ENCODE measurements at places on chromosomes 1 and 21. TPM values are rescaled to one million over a fixed set of nuclear protein-coding genes. Genes with fewer than 3 reads are reported as not detected.

GRCh38 chr1:181113059-181113641 is 24.6 kb downstream of the IER5 start:
- DNase-seq, result peak; percentile 75

DNA sequence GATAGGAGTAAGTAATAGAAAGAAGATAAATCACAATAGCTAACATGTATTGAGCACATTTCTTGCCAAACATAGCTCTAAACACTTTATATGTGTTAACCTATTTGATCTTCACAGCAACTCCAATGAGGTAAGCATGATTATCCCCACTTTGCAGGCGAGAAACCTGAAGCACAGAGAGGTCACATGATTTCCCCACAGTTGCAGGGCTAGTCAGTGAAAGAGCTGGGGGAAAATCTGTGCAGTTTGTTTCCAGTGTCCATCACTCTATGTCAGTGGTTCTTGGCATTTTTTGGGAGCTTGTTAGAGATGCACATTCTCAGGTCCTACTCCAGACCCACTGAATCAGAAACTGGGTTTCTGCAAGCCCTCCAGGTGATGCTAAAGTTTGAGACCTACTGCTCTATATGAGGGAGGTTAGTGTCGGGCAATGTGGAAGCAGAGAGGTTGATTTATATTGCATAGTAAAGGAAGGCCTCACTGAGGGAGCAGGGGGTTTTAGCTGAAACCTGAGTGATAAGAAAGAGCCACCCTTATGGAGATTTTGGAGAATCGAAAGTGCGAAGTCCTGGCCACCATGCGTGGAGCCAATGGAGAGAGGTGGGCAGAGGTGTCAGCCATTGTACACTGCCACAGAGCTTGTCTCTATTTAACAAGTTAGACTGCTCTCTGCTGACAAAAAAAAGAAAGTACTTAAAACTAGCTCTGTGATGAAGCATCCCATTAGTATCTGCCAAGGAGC is 20.9 kb downstream of the MCOLN3 start:
- DNase-seq, result no peak

DNA sequence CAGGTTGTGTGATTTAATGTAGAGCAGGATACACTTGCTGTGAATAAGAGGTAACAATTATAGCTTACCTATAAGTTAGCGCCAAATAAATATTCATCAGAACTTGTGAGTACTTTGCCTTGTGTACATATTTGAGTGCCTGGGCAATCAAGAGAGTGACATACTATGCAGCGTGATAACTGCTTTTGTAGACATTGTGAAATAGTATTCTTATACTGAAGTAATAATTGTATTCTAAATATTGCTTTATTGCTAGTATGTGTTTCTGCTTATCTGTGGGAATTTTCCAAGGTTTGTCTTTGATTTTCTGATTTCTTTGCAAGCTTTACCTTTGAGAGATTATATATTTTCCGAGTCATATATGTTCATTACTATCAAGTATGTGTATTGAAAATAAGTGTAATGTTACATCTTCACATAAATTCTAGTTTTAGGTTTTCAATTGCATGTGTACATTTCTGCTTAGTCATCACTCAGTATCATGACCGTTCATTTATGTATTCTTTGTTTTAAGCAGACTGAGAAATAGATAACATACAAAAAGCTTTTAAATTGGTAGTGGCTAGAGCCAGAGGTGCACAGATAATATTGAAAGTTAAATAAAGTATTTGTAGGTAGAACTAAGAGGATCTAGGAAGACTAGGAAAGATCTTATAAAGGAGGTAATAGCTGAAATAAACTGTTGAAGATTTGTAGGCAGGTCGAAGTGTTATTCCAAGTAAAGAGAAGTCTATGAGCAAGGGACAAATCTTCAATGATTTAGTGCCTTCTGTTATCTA is 19.5 kb downstream of the USP25 start:
- DNase-seq, result no peak

GRCh38 chr1:40799351-40799867 is 15.8 kb downstream of the KCNQ4 start:
- peak; percentile 51 for DNase-seq

ACTL8 gene
- total RNA-seq, result not detected

GRCh38 chr21:18725653-18726052 is 322.1 kb upstream of the TMPRSS15 start:
- peak; percentile 27 for DNase-seq

GRCh38 chr1:185846672-185847444 is 112.7 kb downstream of the HMCN1 start:
- no peak for DNase-seq

- no peak for DNase-seq
These were observed 21.7 kb upstream of the VASH2 start for GRCh38 chr1:212928323-212929291.

PALMD gene
- total RNA-seq, result 2.5 TPM

- DNase-seq, result no peak
These were observed 298.5 kb downstream of the PBX1 start for GRCh38 chr1:164857439-164857838.

NPR1 gene
- total RNA-seq, result 0.33 TPM

GRCh38 chr1:1901641-1902294 is 10.9 kb upstream of the GNB1 start:
- no peak for DNase-seq

DNA sequence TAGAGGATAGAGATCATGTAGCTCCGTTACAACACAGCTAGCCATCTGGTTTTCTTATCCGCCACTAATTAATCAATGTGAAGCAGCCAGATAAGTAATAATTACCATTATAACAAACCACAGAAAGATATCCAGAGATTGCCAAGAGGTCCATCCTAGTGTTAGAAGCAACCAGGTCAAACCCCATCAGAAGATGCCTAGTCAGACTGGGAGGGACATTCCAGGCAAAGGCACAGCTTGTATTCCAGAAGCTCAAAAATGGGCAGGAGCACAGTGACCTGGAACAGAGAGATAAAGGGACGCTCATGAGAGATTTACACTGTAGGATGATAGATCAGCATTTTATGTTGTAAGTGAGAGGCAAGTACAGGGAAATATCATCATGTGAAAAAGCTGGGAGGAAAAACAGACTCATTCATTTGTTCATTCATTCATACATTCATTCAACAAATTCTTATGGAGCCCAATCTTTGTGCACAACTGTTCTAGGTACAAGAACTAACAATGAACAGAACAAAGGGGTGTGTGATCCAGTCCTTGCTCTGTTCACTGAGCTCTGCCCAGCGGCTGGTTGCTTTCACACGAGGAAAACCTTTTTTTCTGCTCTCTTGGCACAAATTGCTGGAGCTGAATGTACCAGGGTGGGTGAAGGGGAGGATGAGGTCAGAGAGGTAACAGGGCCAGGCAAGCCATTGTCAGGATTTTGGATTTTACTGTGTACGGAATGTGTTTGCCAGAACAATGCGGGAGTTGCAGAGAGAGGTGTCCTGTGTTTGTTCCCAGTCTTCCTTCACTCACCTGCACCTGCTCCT is 240.8 kb upstream of the FGGY start:
- DNase-seq, result peak; percentile 11

DNA sequence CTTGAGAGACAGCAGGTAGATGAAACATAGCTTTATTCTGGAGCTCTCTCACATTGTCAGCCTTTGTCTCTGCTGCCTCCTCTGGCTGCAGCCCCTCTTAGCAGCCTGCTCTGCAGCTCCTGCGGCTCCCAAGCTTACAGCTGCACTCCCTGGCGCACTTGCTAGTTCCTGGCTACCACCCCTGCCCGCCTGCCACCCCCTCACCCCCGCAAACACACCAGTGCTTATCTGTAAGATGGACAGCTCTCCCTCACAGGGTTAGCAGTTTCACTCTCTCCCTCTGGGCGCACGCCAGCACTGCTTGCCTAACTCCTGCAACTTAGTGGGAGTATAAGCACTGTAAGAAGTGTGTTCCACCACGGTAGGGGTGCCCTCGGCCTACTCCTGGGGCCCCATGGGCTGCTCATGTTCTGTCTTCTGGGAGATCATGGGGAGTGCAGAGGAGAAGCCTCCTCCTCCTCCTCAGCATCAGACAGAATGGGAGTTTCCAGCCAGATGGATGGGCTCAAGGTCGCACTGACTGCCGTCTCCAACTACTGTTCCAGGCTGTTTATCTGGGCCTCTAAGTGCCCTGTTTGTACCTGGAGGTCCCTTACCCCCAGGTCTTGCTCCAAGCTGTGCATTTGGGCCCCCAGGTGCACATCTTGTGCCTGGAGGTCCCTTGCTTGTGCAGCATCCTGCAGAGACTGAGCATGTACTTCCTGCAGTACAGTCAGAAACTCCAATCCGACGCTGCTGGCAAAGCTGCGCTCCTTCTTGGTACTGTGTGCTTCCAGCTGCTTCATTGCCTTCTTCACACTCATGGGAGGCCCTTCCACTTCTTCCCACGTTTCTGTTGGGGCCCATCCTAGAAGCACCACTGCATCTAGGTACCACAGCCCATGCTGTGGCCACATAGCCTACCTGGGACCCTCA is 1388.1 kb downstream of the AMY1C start:
- peak; percentile 8 for DNase-seq

- DNase-seq, result no peak
These were observed 82.5 kb downstream of the ST3GAL3 start for GRCh38 chr1:43789604-43790550.

RGS18 gene
- total RNA-seq, result not detected

GRCh38 chr1:218658899-218659298 is 313.8 kb downstream of the TGFB2 start:
- peak; percentile 64 for DNase-seq

- DNase-seq, result peak; percentile 60
These were observed 436.4 kb downstream of the PLA2G4A start for GRCh38 chr1:187264995-187265602.

PDZK1IP1 gene
- not detected for total RNA-seq

GRCh38 chr1:155012026-155012546 is 9.5 kb downstream of the ZBTB7B start:
- peak; percentile 62 for DNase-seq

Measured in MG63 (cell line).